PC-9 (cell line): ENCODE measurements at places on chromosomes 5 and 9. TPM values are rescaled to one million over a fixed set of nuclear protein-coding genes. Genes with fewer than 3 reads are reported as not detected.

DNA sequence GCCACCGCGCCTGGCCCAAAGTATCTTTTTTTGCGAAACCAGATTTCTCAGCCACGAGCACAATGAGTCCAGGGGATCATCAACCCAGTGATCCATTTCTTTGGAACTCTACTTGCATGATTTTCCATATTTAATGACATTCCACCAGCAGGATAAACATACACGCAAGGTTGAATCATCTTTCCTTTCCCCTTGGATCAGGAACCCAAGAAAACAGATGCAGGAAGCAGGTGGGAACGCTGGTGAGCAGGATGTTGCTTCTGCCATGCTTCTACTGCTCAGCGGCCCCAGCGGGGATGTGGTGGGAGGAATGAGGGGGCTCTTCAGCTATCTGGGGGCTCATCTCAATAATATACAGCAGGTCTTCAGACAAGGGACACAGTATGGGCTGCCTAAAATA lies 118.2 kb downstream of the SEC61B start:
- H3K27me3 ChIP-seq, result no peaks in the 10 kb centered on the region
- H3K36me3 ChIP-seq, result no peaks in the 10 kb centered on the region
- H3K4me1 ChIP-seq, result peaks cover 14% of the 10 kb centered on the region
- DNase-seq, result no peak

- no peak overlapping the region for H3K4me3 ChIP-seq
- H3K4me1 ChIP-seq, result no peaks in the 10 kb centered on the region
- H3K36me3 ChIP-seq, result no peaks in the 10 kb centered on the region
- DNase-seq, result no peak
- no peak overlapping the region for H3K27ac ChIP-seq
Observed at GRCh38 chr5:158899792-158900191, 199.9 kb downstream of the EBF1 start.

- DNase-seq, result no peak
- H3K36me3 ChIP-seq, result no peaks in the 10 kb centered on the region
- H3K27ac ChIP-seq, result no peak overlapping the region
- H3K27me3 ChIP-seq, result no peaks in the 10 kb centered on the region
- peaks cover 4% of the 10 kb centered on the region for H3K4me1 ChIP-seq
- no peak overlapping the region for H3K4me3 ChIP-seq
Observed at GRCh38 chr9:88892724-88893123, 98.5 kb upstream of the S1PR3 start.

DNA sequence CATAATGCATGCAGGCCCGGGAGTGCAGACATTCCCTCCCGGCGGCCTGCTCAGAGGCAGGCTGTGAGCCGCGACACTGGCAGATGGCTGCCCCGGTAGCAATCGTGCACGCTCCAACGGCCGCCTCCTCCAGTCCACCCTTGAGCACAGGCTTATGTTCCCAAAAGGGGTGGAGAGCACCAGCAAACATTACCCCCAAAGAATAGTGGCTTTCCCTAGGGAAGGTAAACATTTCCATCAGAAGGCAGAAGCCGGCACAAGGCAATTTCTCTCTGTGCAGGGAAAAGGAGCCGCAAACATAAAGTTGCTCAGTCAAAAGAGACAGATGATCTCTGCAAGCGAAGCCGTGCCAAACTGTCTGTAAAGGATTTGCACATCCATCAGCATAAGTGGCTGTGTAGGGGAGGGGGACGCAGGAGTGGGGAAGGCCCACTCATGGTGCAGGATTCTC lies 92.5 kb downstream of the SIL1 start:
- H3K27me3 ChIP-seq, result no peaks in the 10 kb centered on the region
- H3K4me1 ChIP-seq, result peaks cover 8% of the 10 kb centered on the region
- no peaks in the 10 kb centered on the region for H3K36me3 ChIP-seq
- no peak overlapping the region for H3K4me3 ChIP-seq
- DNase-seq, result no peak

- H3K36me3 ChIP-seq, result peaks cover 42% of the 10 kb centered on the region
- H3K27me3 ChIP-seq, result no peaks in the 10 kb centered on the region
- H3K27ac ChIP-seq, result no peak overlapping the region
- no peaks in the 10 kb centered on the region for H3K4me1 ChIP-seq
- H3K4me3 ChIP-seq, result no peak overlapping the region
Observed at GRCh38 chr5:80147119-80147815, 108.6 kb downstream of the SERINC5 start.

GRCh38 chr9:114552706-114553105 lies 34.9 kb upstream of the ATP6V1G1 start:
- H3K36me3 ChIP-seq, result no peaks in the 10 kb centered on the region
- no peak for DNase-seq
- H3K4me3 ChIP-seq, result peak overlapping the region; percentile 2; the same call in 1 of the 2 replicates

DNA sequence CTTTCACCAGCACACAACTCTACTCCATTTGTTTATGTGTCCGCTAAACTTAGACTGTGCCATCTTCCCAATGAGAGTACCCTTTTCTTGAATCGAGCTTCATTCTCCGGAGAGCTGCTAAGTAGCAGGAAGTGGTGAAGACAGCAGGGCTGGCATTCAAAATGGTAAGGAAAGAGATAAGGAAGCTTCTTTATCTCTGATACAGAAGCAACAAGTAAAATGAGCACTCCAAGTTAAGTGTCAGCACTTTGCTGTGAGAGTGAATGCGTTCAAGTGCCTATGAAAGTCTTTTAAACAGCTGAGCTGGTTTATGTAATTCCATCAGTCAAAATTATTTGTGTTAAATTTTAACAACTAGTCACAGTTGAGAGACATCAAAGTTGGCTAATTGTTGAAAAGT lies 386.8 kb upstream of the PTPRD start:
- H3K27ac ChIP-seq, result no peak overlapping the region
- H3K36me3 ChIP-seq, result no peaks in the 10 kb centered on the region
- DNase-seq, result no peak
- H3K4me3 ChIP-seq, result no peak overlapping the region
- H3K4me1 ChIP-seq, result no peaks in the 10 kb centered on the region

GRCh38 chr5:71862507-71863060 lies 143.5 kb downstream of the CARTPT start:
- H3K36me3 ChIP-seq, result no peaks in the 10 kb centered on the region
- H3K4me3 ChIP-seq, result no peak overlapping the region
- no peak overlapping the region for H3K27ac ChIP-seq
- H3K27me3 ChIP-seq, result no peaks in the 10 kb centered on the region

GRCh38 chr5:79074641-79075040 lies 5.1 kb downstream of the BHMT2 start:
- H3K27me3 ChIP-seq, result no peaks in the 10 kb centered on the region
- H3K4me1 ChIP-seq, result no peaks in the 10 kb centered on the region
- H3K4me3 ChIP-seq, result no peak overlapping the region
- H3K36me3 ChIP-seq, result no peaks in the 10 kb centered on the region
- H3K27ac ChIP-seq, result no peak overlapping the region

GRCh38 chr5:177186645-177187044 lies 53.1 kb downstream of the NSD1 start:
- no peak for DNase-seq
- H3K36me3 ChIP-seq, result no peaks in the 10 kb centered on the region
- no peak overlapping the region for H3K27ac ChIP-seq
- H3K4me3 ChIP-seq, result no peak overlapping the region
- H3K4me1 ChIP-seq, result no peaks in the 10 kb centered on the region
- H3K27me3 ChIP-seq, result no peaks in the 10 kb centered on the region

DNA sequence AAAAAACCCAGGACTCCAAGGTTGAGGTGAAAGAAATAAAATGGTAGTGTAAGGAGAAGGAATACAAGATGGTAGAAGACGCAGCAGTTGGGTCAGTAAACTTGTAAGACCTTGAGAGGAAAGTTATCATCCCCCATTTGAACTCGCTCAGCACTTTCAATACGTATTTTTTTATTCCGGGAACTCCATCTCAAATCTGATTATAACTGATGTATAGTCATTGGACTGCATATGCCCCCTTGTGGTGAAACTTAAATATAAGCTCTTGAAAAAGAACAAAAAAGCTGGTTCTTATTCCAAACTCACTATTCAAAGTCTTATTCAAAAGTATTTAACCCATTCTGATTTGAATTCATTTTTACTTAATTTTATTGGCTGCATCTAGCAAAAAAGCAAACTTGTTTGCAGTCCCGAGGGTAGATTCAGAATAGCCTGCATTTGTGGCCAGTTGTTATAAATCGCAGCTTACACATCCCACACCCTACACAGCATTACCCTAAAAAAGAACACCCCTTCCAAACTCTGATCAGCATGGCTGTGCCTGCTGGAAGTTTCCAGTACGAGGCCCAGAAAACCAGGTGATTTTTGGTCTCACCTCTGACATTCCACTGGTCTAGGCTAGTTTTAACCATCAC lies 118.0 kb downstream of the ESM1 start:
- H3K36me3 ChIP-seq, result no peaks in the 10 kb centered on the region
- peak; percentile 57 for DNase-seq
- H3K4me3 ChIP-seq, result peak overlapping the region; percentile 24; the same call in 1 of the 2 replicates
- no peaks in the 10 kb centered on the region for H3K4me1 ChIP-seq
- no peaks in the 10 kb centered on the region for H3K27me3 ChIP-seq

DNA sequence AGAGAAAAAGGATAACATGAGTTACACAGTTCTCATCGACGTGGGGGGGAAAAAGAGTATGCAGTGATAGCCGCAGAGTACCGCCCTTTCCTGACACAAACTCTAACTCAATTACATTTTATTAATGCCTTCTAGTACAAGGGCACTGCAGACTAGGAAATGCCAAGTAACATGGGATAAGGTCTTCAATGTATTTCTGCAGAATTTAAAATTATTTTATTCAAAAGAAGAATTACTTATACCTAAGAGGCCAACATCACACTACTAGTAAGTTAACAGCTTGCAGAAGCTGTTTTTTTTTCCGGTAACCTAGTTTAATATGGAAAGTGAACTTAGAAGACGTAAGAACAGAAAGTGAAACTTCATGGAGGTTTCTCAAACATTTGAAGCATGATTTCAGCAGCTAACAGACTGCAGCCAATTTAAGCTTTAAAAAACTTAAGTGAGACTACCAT lies 3.9 kb downstream of the SETX start:
- H3K4me3 ChIP-seq, result no peak overlapping the region
- no peak for DNase-seq
- H3K4me1 ChIP-seq, result peaks cover 9% of the 10 kb centered on the region
- H3K27ac ChIP-seq, result no peak overlapping the region
- H3K36me3 ChIP-seq, result peaks cover 40% of the 10 kb centered on the region

GRCh38 chr5:140674629-140675028 lies 1.3 kb upstream of the DND1 start:
- no peak for DNase-seq
- H3K4me1 ChIP-seq, result no peaks in the 10 kb centered on the region
- no peak overlapping the region for H3K4me3 ChIP-seq
- peaks cover 7% of the 10 kb centered on the region; the same call in 1 of the 2 replicates for H3K36me3 ChIP-seq
- H3K27me3 ChIP-seq, result no peaks in the 10 kb centered on the region
- no peak overlapping the region for H3K27ac ChIP-seq

DNA sequence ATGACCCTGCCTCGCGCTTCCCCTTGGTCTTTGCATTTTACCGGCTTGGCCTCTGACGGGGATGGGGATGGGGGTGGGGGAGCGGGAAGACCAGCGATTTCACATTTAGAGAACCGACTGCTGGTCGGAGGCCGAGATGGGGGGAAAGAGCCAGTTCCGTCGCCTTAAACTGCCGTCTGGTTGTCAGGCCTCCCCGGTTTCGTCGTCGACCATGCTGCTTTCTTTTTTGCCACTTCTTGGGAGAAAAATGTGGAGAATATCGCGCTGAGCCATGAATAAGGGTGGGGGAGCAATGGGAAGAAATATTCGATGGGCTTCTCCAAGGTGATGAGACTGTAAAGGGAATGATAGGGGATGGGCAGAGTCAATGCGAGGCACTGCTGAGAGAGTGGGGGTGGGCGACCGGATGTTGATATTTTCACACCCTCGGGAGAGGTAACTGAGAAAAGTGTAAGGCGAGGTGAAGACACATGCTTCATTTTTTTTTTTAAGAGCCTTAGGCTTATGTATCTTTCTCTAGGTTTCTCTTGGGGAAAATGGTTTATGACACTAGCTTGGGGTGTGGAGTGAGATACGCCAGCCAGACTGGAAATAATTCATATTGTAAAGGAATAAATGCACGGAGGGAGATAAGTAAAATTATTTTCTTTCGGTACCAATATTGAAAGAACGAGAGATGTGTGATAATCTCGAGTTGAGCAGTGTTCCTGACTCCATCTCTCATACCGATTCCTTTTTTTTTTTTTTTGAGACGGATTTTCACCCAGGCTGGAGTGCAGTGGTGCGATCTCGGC lies 1.1 kb downstream of the KIF2A start:
- H3K4me1 ChIP-seq, result 0 out of 2 replicates have a peak, but pooled peaks cover 7% of the 10 kb centered on the region
- H3K4me3 ChIP-seq, result peak overlapping the region; percentile 91
- DNase-seq, result no peak
- peaks cover 11% of the 10 kb centered on the region; the same call in 1 of the 2 replicates for H3K36me3 ChIP-seq

- H3K4me1 ChIP-seq, result no peaks in the 10 kb centered on the region
- no peak overlapping the region for H3K27ac ChIP-seq
- peaks cover 27% of the 10 kb centered on the region for H3K27me3 ChIP-seq
- DNase-seq, result no peak
- no peaks in the 10 kb centered on the region for H3K36me3 ChIP-seq
Observed at GRCh38 chr5:14635656-14636055, 28.9 kb upstream of the OTULIN start.

GRCh38 chr9:90774682-90775081 lies 26.9 kb upstream of the SYK start:
- H3K4me1 ChIP-seq, result no peaks in the 10 kb centered on the region
- H3K27me3 ChIP-seq, result no peaks in the 10 kb centered on the region
- no peaks in the 10 kb centered on the region for H3K36me3 ChIP-seq
- DNase-seq, result no peak
- H3K27ac ChIP-seq, result no peak overlapping the region

GRCh38 chr9:82410306-82410705 lies 421.7 kb downstream of the SPATA31D1 start:
- no peaks in the 10 kb centered on the region for H3K36me3 ChIP-seq
- 0 out of 2 replicates have a peak, but pooled peaks cover 6% of the 10 kb centered on the region for H3K4me1 ChIP-seq
- no peak overlapping the region for H3K4me3 ChIP-seq
- DNase-seq, result no peak
- H3K27ac ChIP-seq, result no peak overlapping the region

DNA sequence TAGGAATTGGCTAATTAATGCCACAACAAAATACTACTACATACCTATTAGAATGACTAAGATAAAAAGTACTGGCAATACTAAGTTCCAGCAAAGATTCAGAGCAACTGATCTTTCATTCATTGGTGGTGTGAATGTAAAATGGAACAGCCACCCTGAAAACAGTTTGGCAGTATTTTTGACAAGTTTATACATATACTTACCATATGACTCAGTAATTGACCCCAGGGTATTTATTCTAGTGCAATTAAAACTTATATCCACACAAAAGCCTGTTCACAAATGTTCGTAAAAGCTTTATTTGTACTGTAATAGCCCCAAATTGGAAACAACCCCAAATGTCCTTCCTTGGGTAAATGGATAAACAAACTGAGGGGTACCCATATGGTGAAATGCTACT lies 270.8 kb upstream of the ACTBL2 start:
- no peak overlapping the region for H3K4me3 ChIP-seq
- H3K4me1 ChIP-seq, result no peaks in the 10 kb centered on the region
- H3K27me3 ChIP-seq, result no peaks in the 10 kb centered on the region

- H3K4me3 ChIP-seq, result no peak overlapping the region
- no peaks in the 10 kb centered on the region for H3K27me3 ChIP-seq
- H3K27ac ChIP-seq, result no peak overlapping the region
- no peaks in the 10 kb centered on the region for H3K4me1 ChIP-seq
- no peaks in the 10 kb centered on the region for H3K36me3 ChIP-seq
Observed at GRCh38 chr9:3887221-3887653, 361.4 kb upstream of the RFX3 start.

F2RL2 gene
- 1.5 and 3.5 TPM in 2 replicates for total RNA-seq

DMRTA1 gene
- 0.70 and 1.1 TPM in 2 replicates for total RNA-seq

RASGRF2 gene
- total RNA-seq, result 0.10 and 0.48 TPM in 2 replicates

SPINK13 gene
- not detected in 2 replicates for total RNA-seq

SLCO4C1 gene
- 0.48 and 2.5 TPM in 2 replicates for total RNA-seq

PCDHB13 gene
- not detected in 2 replicates for total RNA-seq

C9orf153 gene
- total RNA-seq, result 0.48 and 0.52 TPM in 2 replicates

SLC34A3 gene
- 1.4 and 2.5 TPM in 2 replicates for total RNA-seq
